ENCODE measurements at places on chromosomes 3 and 15.

- no peak for DNase-seq
These were observed 87.0 kb downstream of the FOXB1 start for GRCh38 chr15:60091157-60091556.

DNA sequence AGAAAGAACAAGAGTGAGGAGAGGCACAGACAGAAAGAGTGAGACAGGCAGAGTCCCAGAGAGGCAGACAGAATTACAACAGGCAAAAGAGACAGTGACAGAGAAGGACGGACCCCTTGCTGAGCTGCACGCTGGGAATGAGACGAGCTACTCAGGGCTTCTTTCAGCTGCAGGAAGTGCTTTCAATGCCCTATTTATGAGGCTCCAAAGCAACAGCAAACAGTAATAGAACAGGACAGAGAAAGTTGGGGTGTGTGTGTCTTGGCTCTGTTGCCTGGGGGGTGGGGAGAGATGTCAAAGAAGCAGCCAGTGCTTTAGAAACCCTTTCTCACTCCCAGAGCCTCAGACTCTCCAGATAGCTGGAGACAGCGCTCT lies 502 bp upstream of the TIMP4 start:
- no peak for DNase-seq

DNA sequence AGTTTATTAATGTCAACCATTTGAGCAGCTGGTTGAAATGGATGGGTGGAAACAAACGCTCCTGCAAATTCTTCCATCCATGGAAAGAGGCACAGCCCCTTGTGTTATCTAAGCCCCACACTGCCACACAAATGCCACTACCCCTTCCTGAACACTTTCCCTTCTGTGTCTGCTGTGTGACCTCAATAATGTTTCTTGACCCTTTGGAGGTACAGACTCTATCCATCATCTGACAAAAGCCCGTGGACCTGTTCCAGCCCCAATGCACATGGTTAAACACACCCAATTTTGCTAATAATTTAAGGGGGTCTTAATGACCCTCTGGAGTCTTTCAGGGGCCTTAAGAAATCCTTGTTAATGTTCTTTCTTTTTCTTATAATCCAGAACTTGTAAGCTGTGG lies 482.2 kb upstream of the CFAP20DC start:
- DNase-seq: no peak

- no peak for DNase-seq
These were observed 398.8 kb upstream of the ATP10A start for GRCh38 chr15:26261966-26262365.

GRCh38 chr15:49988766-49989165 lies 130.3 kb downstream of the ATP8B4 start:
- no peak for DNase-seq

GRCh38 chr15:81326466-81327212 lies 2.7 kb upstream of the STARD5 start:
- DNase-seq: no peak

GRCh38 chr3:63043631-63044030 lies 168.4 kb upstream of the CADPS start:
- no peak for DNase-seq

DNA sequence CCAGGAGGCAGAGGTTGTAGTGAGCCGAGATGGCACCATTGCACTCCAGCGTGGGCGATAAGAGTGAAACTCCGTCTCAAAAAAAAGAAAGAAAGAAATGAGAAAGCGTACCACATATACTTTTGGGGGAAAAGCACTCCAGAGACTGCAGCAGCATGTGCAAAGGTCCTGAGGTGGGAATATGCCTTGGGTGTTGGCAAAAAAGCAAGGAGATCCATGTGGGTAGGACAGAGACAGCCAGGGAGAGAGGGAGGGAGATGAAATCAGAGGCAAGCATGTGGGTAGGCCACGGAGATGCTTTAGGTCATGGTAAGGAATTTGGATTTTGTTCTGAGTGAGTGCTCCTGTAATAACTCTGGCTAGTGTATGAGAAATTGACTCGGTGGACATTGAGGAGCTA lies 3.7 kb upstream of the SH3BP5 start:
- no peak for DNase-seq

- no peak for DNase-seq
These were observed 6.2 kb upstream of the ZNF280D start for GRCh38 chr15:56739474-56739873.

DNA sequence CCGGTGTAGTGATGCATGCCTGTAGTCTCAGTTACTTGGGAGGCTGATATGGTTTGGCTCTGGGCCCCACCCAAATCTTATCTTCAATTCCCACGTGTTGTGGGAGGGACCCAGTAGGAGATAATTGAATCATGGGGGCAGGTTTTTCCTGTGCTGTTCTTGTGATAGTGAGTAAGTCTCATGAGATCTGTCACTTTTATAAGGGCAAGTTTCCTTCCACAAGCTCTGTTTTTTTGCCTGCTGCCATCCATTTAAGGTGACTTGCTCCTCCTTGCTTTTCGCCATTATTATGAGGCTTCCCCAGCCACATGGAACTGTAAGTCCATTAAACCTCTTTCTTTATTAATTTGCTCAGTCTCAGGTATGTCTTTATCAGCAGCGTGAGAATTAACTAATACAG lies 566.7 kb upstream of the NECTIN3 start:
- DNase-seq: no peak

DNA sequence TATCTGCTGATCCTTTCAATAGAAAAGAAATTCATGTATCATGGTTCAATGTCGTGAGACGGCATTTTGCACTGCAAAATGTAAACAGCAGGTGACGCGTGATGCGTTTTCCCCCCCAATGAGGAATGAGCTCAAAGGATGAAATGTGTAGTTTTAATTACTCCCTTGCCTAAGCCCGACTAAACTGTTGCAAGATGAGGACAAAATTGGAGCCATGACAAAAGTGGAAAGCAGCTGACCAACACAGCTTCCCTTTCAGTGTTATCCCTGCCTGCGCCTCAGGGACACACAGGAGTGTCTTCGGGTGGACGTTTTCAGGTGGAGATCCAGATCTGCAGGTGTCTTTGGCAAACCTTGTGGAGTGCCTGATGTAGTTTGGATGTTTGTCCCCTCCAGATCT lies 92.0 kb downstream of the GABRG3 start:
- DNase-seq: no peak

DNA sequence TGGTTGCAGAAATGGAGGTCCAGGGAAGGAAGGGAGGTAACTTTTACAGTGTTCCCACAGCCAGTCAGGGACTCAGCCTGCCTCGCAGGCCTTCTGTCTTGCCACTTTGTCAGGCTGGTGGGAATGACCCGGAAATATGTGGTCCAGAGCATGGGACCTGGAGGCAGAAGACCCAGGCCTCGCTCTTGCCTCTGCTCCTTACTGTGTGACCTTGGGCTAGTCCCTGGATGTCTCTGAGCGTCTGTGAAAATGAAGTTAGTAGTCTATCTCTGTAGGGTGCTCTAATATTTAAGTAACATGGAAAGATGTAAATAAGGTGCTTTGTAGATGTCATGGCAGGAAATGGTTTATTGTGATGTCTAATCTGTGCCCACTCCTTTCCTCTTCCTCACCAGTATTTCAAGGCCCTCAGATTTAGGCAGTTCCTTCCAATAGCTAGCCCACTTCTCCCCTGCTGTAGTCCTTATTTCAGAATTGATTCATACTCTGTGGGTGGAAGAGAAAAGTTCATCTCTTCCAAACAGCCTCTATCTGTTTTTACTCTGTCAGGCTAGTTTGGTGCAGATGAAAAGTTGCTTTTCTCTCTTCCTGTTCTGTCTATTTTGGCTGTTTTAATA lies 9.1 kb downstream of the CORO2B start:
- no peak for DNase-seq

DNA sequence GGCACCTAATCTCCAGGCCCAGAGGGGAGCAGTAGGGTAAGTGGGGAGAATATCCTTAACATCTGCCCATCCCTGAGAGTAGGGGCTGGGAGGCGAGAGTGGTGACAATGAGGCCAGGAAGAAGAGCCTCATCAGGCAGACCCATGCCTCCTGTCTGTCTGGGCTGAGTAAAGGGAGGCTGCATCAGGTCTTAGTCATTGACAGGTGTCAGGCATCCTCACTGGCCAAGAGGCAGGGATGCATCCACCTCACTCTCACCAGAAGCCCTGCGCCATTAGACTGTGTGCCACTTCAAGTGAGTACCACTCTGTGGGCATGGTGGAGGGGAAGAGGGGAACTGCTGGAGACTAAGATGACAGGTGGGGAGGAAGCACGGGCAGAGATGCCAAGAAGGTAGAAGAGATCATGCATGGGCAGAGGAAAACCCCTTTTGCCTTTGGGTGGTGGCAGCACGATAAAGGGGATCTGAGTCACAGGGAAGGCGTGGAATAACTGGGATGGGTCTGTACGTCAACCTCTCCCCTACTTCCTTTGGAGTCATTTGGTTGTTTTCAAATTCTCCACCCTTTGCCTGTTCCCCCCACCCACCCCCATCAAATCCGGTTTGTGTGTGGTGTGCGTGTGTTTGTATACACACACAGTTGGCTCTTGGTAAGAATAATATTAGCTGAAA lies 14.1 kb downstream of the ANAPC13 start:
- no peak for DNase-seq

DNA sequence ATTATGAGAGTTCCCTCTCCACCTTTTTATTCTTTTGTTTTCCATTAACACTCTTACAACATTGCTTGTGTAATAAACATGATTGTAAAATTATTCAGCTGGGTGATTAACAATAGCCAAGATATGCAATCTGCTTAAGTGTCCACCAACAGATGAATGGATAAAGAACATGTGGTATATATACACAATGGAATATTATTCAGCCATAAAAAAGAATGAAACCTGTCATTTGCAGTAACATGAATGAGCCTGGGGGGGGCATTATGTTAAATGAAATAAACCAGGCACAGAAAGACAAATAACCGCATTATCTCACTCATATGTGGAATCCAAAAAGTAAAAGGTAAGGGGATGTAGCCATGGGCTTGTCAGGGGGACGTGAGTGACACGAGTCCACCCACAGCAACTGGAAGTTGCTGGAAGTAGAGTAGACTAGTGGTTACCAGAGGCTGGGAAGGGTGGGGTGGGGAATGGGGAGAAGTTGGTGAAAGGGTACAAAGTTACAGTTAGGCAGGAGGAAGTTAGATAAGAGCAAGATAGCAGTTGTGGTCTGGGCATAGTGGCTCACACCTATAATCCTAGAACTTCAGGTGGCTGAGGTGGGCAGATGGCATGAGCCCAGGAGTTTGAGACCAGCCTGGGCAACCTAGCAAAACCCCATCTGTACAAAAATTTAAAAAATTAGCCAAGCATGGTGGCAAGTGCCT lies 28.7 kb upstream of the CD47 start:
- DNase-seq: no peak

DNA sequence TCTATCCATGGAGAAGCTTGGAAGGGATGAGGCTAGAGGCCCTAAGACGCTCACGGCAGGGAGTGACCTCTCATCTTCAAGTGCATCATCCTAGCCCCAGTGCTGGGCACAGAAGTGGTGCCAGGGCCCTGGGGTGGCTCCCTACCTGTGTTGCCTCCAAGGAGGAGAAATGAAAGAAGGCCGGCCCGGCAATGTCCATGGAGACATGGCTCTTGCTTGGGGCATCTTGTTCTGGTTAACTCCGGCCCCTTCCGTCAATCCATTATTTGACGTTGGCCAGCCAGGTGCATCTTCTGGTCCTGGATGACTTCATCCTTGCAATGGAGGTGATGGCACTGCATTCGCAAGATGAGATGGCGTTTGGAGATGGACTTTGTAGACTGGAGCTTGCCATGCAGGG lies 83.2 kb upstream of the ALDH1L1 start:
- DNase-seq: no peak
